ENCODE measurements at places on chromosomes 1 and 21.

GRCh38 chr1:89557956-89558355 is 33.3 kb downstream of the LRRC8B start:
- DNase-seq: no peak

DNA sequence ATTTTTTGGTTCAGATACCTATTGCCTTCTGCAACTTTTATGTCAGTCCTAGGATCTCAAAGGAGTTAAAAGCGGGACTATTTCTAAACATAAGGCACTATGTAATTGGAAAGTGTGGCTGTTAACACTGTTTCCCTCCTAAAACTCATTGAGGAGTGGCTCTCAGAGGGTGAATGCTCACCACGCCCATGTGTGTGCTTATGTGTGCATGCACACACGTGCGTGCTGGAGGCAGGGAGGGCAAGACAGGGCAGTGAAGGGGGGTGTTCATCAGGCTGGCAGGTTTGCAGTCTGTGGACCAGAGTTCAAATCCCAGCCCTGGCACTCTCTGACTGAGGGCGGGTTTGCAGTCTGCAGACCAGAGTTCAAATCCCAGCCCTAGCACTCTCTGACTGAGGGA is 22.4 kb downstream of the KCNAB2 start:
- no peak for DNase-seq

DNA sequence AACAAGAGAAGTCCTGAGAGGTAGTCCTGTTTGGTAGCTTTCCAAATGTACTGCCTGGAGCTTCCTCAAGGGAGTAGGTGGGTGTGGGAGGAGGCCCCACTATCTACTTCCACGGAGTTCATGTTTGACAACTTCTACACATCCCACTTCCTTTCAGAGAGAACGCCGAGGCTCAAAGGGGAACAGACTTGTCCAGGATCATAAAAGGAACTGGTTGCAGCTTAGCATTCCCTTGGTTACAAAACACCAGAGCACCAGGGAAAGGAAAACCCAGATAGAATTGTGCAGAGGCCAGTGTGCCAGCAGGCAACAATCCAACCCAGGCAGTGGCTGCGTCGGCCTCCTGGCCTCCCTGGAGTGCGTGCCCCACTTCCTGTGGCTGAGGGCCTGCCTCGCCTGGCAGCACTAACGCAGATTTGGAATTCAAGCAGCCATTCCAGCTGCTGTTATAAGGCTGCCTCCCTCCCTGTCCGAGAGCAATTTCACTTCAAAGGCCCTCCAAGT is 4.2 kb upstream of the RAP1GAP start:
- DNase-seq: peak; percentile 50

DNA sequence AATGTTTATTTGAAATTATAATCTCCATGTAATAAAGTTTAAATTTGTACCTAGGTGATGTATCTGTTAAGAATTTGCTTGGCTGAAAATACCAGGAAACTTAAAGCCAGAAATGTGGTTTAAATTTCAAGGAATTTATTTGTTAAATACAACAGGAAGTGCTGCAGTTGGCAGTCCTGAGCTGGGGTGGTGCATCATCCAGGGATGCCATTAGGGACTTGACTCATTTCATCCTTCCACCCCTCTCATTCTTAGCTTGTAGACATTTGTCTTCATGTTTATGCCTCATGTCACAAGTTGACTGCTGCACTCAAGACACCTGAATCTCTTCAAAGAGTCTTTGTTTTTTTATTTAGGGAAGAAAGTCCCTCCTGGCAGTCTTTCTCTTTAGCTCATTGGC is 175.9 kb downstream of the LHX8 start:
- no peak for DNase-seq

GRCh38 chr1:156993426-156994147 is 52.0 kb downstream of the ARHGEF11 start:
- no peak for DNase-seq

- no peak for DNase-seq
These were observed 126.4 kb downstream of the ZZZ3 start for GRCh38 chr1:77556045-77556444.

GRCh38 chr1:209349363-209350308 is 233.9 kb upstream of the CAMK1G start:
- no peak for DNase-seq

DNA sequence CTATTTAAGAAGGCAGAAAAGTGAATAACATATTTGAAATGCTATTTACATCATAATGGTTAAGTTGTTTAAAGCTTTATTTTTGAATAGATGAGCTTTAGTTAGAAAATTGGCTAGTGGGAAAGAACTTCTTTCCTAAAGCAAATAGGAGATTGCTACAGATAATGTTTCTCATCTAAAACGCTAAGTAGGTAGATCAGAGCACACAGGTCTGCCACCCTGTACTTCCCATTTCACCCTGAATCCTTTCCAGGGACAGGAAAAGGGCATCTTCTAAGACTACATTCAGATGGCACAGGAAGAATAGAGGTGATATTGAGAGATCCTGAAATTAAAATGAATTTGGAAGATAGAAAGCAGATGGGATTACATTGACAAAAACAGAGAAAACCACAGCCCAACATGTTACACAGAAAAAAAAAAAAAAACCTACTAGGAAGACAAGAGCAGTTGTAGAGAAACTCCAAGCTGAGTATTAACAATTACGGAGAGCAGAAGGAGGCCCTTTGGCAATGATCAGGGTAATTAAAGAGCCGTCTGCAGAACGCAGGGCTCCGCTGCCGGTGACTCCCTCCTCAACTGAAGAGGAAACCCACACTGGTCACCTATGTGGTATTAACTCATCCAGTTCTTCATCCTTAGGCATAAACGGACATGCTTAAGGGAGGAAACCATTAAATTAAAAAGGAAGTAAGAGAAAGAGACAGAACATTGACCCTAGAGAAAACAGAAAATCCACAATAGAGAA is 53.6 kb upstream of the MAP10 start:
- DNase-seq: no peak

GRCh38 chr1:186155594-186155993 is 219.5 kb downstream of the TPR start:
- DNase-seq: no peak

DNA sequence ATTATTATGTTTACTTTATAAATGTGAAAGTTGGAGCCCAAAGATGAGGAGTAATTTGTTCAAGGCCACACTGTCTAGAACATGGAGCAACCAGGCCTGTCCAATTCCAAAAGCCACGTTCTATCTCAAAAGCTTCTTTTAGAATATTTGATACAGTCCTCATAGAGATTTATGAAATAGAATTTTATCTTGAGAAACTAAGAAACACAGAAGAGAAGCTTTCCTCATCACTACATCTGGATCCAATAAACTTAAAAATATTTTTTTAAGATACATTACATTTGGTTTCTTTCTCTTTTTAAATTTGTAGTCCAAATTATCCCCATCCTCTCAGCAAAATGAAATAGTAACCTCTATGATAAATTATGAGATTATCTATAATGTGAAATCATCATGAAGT is 58.9 kb downstream of the DDAH1 start:
- no peak for DNase-seq

DNA sequence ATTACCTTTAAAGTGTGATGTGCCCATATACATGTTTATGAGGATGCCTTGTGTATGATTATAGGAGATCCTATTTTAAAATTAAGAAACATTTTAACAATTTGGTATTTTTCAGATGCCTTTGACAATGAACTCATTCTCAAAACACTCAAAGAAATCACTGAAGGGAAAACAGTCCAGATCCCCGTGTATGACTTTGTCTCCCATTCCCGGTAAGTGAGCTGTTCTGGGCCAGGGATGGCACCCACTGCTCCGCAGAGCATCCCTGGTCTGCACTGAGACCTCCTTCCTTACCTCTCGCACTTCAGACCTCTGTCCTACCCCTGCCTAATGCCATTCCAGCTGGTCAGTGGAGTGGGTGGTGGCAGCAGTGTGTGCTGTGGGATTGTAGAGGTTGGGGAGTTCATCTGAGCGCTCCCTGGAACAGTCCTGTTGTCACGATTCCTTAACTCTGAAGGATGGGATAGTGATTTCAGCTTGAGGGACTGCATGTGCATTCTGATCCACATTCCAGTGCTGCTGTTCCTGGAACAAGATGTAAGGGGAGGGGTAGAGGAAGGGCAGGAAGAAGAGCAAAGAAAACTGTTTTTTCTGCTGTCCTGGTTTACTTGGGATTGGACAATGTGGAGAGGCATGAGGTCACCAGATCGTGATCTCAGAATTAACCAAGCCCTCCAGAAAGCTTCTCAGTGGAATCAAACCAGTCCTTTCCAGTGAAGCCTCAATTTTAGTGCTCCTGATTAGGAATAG is 63.9 kb downstream of the UCK2 start:
- no peak for DNase-seq

- DNase-seq: no peak
These were observed 57.9 kb downstream of the SLC19A1 start for GRCh38 chr21:45484318-45484717.

GRCh38 chr1:160084771-160085321 is 3.5 kb downstream of the KCNJ9 start:
- no peak for DNase-seq

DNA sequence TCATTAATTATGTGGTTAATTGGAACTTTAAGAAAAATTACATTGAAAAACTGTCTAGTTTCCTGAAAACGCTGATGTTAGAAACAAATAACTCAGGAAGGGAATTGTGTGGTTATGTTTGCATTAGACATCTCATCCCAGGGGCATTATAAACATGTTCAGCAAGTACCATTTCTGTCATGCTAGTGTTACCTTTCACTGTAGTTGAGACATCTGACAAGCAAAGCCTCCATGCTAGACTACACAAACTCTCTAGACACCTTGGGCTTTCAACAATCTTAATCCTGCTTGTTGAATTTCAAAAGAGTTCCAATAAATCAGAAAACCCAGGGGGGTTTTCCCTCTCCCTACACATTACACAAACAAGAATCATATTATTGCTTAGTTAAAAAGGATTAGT is 536.8 kb downstream of the KCNT2 start:
- DNase-seq: no peak

- DNase-seq: no peak
These were observed 29.8 kb downstream of the MAPKAPK2 start for GRCh38 chr1:206714331-206715058.

DNA sequence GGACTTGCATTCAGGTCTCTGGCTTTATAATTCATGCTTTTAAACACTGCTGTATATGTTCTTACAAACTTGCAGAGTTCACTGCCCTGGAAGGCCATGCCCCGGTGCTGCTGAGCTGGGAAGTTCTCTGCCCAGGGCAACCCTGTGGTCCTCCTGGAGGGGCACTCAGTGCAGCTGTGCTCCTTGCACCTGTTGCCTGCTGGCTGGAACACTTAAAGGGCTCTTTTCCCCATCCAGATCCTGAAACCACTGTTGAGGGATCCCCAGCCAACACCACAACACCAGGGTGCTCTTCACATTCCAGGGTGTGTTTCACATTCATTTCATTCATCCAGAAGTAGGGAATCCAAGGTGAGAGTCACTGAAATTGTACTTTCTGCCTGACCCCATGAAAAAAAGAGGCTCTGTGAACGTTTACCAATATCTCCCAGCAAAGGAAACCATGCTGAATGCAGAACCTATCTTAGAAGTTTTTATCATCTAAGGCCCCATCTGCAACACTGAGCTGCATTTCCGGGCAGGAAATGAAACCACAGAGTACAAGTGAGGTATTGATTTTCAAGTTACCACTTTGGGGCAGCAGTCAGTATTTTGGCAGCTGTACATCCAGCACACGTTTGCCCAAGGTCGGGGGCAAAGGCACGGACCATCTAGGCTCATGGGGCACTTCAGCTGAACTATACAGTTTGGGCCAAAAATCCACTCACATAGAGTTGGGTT is 16.4 kb upstream of the KIAA0040 start:
- no peak for DNase-seq

- DNase-seq: no peak
These were observed 29.5 kb upstream of the ECE1 start for GRCh38 chr1:21319447-21320407.

DNA sequence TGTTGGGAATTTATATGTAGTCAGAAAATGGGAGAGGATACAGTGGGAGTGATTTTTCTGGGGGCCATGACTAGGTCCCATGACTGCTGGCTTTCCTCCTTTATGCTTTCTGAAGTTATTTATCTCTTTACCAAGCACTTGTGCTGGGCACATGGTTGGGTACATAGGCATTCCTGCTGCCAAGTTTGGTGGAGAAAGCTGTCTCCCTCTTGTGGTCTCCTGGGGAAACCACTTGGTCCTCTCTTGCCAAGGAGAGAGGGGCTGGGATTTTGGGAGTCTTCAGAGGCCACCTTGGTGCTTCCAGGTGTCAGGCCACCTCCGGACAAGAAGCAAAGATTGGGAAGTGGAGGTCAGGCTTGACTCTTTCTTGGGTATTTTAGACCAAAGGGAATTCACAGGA is 120.2 kb upstream of the KCNE2 start:
- DNase-seq: no peak

DNA sequence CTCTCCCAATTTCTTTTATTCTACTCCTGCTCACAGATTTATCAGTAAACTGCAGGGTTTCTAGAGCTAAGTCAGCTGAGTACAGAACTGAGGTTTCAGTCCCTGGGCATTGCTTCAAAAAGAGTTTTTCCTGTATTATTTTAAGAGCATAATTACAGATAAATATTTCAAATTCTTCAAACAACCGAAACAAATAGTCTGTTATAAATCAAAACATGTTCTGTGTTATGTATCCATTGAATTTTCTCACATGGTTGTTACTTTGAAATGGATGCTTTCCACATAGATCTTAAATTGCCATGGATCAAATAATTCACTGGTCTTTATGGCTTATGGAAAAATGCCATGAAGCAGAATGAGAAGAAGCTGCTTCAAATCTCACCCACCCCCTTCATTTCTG is 64.5 kb downstream of the LRRC8C start:
- DNase-seq: no peak

- no peak for DNase-seq
These were observed 219.8 kb downstream of the NEGR1 start for GRCh38 chr1:72062584-72062983.

GRCh38 chr1:215819114-215819513 is 252.0 kb downstream of the KCTD3 start:
- no peak for DNase-seq

DNA sequence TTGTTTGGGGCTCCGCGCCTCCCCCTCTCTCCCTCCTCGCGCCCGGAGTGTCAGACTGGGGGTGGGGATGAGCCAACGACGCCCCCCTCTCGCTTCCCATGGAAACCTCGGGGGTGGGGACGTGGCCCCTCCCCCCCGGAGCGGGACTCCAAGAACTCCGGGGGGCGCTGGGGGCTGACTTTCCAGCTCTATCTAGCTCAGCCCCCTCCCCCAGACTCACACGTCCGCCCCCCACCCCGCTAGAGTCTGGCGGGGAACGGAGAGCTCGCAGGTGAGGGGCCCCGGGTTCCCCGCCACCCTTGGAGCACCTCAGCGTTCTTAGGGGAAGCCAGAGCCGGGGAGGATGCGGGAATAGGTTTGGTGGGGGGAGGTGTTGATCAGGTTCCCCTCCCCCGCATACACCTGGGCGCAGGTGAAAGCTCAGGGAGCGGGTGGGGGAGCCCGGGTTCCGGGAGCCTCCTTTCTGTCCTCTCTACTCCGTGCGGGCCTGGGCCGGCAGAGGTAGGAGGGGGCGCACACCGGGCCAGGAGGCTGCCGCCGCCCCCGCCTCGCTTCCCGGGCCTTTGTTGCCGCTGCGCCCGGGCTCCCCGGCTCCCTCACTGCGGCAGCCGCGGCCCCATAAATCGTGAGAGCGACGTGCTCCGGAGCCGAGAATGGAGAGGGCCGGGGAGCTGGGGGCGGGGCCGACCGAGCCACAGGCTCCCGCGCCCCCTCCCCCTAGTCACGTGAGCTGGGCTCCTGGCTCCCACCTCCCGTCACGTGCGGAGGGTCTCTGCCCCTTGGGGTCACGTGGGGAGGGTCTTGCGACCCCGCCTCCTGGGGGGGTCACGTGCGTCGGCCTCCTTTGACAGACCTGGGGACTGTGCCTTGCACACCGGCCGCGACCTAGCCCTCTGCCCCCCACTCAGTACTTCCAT is 1.9 kb downstream of the EFNA3 start:
- DNase-seq: no peak

GRCh38 chr21:29771491-29772066 is 168.2 kb downstream of the GRIK1 start:
- no peak for DNase-seq
